ENCODE measurements at places on chromosomes 16 and 17.

- no peak for DNase-seq
Measured at GRCh38 chr16:9818702-9819101, 363.5 kb downstream of the GRIN2A start.

DNA sequence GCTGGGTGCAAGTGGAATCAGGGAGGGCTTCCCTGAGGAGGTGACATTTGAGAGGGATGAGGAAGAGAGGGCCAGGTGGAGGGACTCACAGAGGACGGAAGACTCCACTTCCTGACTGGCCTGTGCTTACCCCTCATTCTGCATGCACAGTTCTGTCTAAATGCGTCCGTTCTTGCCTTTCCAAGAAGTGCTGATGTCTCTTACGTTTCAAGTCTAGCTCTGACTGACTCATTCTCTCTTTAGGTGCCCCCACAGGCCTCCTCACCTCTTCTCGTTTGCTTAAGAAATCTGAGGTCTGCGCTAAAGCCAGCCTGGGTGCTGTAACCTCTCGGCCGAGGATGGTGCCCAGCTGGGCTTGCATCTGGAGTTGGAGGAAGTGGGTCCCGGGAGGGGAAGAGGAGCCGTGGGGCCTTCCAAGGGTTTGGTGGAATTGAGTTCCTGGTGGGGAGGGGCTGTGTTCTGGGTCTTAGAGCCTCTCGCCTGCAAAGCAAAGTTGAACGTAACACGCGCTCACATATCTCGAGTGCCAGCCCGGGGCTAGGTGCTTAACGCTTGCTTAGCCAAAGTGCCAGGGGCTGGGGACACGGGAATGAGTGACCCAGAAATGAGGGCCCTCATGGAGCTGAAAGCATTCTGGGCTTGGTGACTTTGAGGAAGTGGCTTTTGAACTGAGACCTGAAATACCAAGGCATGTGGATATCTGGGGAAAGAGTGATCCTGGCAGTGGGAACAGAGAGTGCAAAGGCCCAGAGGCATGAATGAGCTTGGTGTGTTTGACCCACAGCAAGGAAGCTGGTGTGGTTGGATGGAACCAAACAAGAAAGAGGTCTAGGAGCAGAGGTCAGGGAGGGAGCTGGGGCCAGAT is 4.8 kb downstream of the IL4R start:
- no peak for DNase-seq

GRCh38 chr17:2137342-2138098 is 82.6 kb downstream of the HIC1 start:
- DNase-seq: no peak

- DNase-seq: no peak
Measured at GRCh38 chr17:75183999-75184884, 1.5 kb upstream of the SUMO2 start.
